NCI-H2227 treated with DMSO at 0.1 percent for 48 hours (cell line): ENCODE measurements at places on chromosomes 12 and 14.

DNA sequence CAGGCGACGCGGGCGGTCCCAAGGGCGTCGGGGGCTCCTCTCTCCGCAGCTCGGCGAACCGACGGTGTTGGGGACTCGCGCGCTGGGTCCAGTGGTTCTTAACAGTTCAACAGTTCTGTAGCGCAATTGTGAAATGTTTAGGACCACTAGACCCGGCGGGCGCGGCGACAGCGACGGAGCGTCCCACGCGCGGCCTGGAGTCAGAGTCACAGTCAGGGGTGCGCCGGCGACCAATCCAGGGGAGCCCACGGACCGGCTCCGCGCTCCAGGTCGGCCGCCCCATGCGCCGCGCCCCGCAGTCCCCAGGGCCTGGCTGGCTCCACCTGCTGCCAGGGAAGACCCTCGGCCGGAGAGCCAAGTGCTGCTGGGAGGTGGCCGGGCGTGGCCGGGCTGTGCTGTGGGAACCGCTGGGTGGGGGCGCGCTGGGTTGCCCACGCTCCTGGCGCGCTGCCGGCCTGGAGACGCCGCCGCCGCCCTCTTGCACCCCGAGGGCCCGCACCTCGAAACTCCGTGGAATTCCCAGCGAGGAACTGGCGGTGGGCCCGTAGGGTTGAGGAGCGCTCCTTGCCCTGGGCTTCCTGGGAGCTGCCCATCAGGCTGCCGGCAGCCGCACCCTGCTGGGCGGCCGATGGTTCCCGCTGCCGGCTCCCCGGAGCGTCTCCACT lies 20.9 kb upstream of the KIF26A start:
- no peak for DNase-seq

GRCh38 chr12:109589691-109590245 lies 16.2 kb downstream of the MVK start:
- DNase-seq: no peak

DNA sequence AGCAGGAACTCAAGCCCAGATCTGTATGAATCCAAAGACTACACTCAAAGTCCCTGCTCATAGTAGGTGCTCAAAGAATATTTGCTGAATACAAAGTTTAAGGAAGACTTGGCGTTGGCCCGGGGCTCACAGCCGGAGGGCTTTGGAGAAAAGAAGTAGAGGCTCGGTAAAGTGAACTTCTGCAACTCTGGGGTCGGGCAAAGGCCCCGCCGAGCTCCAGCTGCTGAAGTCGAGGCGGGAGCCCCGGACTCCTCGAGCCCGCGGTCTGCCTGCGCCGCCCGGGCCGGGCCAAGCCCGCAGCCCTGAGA lies 335 bp downstream of the GCN1 start:
- peak; percentile 50 for DNase-seq

- DNase-seq: no peak
Measured at GRCh38 chr12:123550700-123551099, 17.2 kb upstream of the RILPL1 start.

DNA sequence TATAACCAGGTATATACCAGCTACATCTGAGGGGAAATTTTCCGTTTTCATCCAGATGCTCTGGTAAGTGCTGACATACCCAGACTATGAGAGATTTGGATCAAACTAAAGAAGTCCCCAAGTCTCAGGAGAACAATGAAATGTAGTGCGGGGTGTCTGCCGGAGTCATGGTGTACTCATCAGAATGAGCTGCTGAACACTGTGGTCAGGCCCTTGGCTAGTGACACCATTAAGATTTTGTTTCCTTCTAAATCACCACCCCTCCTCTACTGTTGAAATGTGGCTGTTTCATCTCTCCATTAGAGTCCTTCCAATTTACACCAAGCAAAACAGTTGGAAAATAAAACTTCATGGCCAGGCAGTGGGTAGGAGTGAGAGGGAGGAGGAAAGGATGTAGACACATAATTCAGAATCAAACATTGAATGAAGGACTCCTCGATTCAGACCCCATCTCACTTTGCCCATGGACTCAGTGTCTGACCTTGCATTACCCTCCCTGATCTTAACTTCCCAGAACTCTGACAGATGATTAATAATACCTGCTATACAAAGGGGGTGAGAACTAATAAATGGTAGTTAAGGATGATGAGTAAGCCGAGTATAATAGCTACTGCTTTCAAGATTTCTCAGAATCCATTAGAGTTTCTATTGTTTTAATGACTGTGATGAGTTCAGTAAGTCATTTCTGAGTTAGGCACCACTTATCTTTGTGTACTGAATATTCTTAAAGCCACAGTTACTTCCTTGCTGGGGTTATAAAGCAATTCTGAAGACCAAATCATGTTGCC lies 127.4 kb downstream of the CRADD start:
- peak; percentile 43 for DNase-seq
